ENCODE measurements at places on chromosomes 13 and 19.

- DNase-seq = no peak
These were observed at the start of gene COL5A3 for GRCh38 chr19:10010247-10010691. Gene COL5A3, minus strand, starts transcription at chr19:10010504. Its CDS starts 119 bp downstream, at chr19:10010385.

DNA sequence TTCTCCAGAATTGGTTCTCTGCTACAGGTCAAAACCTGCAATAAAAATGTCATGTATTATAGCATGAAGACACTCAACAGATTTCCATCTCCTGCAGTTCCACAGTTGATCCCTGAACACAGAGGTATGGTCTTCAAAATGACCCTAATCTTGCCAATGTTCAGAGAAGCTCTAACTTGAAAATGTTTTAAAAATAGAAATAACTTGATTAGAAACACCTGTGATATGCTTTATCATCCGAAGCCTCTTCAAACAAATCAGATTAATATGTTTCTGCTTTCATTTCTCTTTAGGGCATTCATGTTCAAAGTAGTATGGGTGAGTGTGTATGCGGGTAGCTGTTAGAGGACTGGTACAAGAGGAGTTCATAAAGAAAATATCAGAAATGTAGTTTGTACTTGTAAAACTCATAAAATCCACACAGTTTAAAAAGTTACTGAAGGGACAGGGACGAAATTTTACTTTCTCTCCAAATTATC lies 60.4 kb downstream of the KCNRG start:
- DNase-seq = no peak

- DNase-seq = no peak
These were observed 646 bp upstream of the SLC10A2 start for GRCh38 chr13:103066781-103067345.

- DNase-seq = no peak
These were observed 577 bp upstream of the ACP7 start for GRCh38 chr19:39083599-39083982.

- DNase-seq = peak; percentile 44
These were observed 1.4 kb downstream of the NOVA2 start for GRCh38 chr19:45972081-45972946.

DNA sequence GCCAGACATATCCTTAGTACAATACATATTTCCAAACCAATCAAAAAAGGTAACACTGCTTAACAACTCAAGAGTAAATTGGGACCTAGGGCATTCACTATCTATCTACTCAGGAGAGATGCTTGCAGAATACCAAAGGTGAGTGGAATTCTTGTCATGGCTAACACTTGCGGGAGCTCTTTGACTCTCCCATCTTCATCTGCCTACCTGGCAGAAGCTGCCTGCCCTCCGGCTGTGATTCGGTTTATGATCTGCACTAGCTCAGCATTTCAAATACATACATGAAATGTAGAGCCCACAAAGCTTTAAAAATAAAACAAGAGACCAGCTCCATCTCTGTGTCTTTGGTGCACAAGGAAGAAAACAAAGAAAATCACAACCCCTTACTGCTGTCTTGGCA lies 127.3 kb downstream of the STARD13 start:
- DNase-seq = no peak

- no peak for DNase-seq
These were observed 10.0 kb downstream of the FNDC3A start for GRCh38 chr13:48985756-48986155.

GRCh38 chr19:4802711-4803110 lies 11.2 kb downstream of the FEM1A start:
- no peak for DNase-seq

GRCh38 chr13:26847281-26847680 lies 86.7 kb upstream of the GPR12 start:
- DNase-seq = no peak

GRCh38 chr19:46813839-46814358 lies 25.5 kb upstream of the SLC1A5 start:
- no peak for DNase-seq

GRCh38 chr19:23346696-23347095 lies 48.6 kb downstream of the ZNF91 start:
- DNase-seq = no peak

Data from NB4 (cell line).